ENCODE measurements at places on chromosomes 13 and 19. TPM values are rescaled to one million over a fixed set of nuclear protein-coding genes. Genes with fewer than 3 reads are reported as not detected.

DNA sequence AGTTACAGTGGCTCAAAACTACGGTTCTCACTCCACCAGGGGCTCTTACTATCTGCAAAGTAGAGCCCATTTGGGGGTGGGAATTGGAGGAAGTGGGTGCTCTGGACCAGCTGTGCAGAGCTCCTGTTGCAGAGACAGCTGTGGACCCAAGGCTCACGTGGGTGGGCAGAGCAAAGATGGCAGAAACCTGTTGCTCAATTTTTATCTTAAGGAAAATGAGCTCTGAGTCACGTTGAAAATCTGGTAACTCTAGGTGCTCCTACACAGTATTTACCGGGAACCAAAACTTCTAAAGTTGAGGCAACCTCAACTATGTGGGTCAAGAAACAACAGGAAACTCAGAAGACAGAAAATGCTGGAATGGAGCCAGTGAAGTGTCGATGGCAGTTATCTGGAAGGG is 30.2 kb upstream of the SLC15A1 start:
- no peaks in the 10 kb centered on the region for H3K36me3 ChIP-seq
- no peaks in the 10 kb centered on the region for H3K4me1 ChIP-seq

DNA sequence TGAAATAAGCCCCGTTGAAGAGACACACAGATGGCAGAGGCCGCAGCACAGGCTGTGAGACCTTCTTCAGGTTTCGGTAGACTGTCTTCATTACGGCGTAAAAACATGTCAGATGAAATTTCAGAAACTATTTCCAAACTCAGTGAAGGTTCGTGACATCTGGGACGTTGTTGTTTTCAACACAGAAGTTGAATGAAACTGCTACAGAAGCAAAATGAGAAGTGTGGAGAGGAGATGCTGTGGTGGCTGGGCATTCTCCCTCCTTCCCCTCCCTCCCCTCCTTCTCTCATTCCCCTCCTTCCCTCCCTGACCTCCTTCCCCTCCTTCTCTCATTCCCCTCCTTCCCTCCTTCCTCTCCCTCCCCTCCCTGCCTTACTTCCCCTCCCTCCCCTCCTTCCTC is 113.6 kb downstream of the ATP11A start:
- no peak for DNase-seq
- no peaks in the 10 kb centered on the region for H3K4me1 ChIP-seq
- H3K27ac ChIP-seq = peak overlapping the region; percentile 38
- H3K36me3 ChIP-seq = no peaks in the 10 kb centered on the region
- H3K4me3 ChIP-seq = no peak overlapping the region

MAP4K1 gene
- polyA plus RNA-seq = 4.6 TPM

- H3K36me3 ChIP-seq = peaks cover 37% of the 10 kb centered on the region
- no peak overlapping the region for H3K4me3 ChIP-seq
- H3K27me3 ChIP-seq = no peaks in the 10 kb centered on the region
- H3K27ac ChIP-seq = no peak overlapping the region
Observed at GRCh38 chr19:33096005-33096404, 15.0 kb downstream of the GPATCH1 start.

DNA sequence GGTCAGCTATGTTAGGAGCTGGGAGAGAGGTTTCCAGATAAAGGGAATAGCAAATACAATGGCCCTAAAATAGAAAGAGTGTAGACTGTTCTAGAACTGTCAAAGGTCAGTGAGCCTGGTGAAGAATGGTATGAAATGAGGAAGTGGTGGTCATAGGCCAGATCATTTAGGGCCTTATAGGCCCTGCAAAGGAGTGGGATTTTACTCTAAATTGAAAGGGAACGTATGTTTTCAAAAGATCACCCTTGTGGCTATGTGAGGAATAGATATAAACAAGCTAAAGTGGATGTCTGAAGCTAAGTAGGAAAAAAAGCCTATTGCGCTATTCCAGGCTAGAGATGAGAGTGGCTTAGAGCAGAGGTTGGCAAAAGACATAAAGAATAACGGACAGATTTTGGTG is 70.7 kb upstream of the TDRD3 start:
- H3K27ac ChIP-seq = no peak overlapping the region
- H3K27me3 ChIP-seq = no peaks in the 10 kb centered on the region
- peaks cover 14% of the 10 kb centered on the region for H3K4me1 ChIP-seq
- H3K4me3 ChIP-seq = no peak overlapping the region

KANK3 gene
- 0.72 TPM for polyA plus RNA-seq

IL4I1 gene
- polyA plus RNA-seq = not detected

GRCh38 chr13:41107584-41108014 is 25.0 kb downstream of the KBTBD6 start:
- no peaks in the 10 kb centered on the region for H3K4me1 ChIP-seq
- no peaks in the 10 kb centered on the region for H3K27me3 ChIP-seq
- no peaks in the 10 kb centered on the region for H3K36me3 ChIP-seq
- no peak overlapping the region for H3K4me3 ChIP-seq

GRCh38 chr13:28505543-28506135 is 10.7 kb upstream of the FLT1 start:
- H3K4me1 ChIP-seq = no peaks in the 10 kb centered on the region
- H3K27me3 ChIP-seq = no peaks in the 10 kb centered on the region
- H3K36me3 ChIP-seq = no peaks in the 10 kb centered on the region
- DNase-seq = no peak
- no peak overlapping the region for H3K4me3 ChIP-seq
- no peak overlapping the region for H3K27ac ChIP-seq

FCGBP gene
- not detected for polyA plus RNA-seq

DNA sequence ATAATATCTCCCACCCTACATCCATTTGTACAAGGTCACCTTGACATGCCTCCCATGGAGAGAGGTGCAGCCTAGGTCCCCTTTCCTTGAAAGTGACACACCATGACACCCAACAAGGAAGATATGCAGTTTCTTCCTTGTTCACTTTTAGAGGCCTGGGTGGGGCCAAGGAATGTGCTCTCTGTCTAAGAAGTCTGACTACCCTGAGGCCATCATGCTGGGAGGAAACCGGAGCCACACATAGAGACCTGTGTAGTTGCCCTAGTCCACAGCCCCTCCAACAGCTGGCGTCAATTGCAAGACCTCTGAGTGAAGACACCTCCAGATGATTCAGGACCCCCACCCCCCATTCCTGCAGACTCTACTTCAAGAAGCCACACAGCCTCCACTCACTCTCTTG is 11.0 kb downstream of the SYDE1 start:
- no peak for DNase-seq
- no peak overlapping the region for H3K4me3 ChIP-seq
- no peaks in the 10 kb centered on the region for H3K4me1 ChIP-seq
- peaks cover 52% of the 10 kb centered on the region for H3K36me3 ChIP-seq
- no peaks in the 10 kb centered on the region for H3K27me3 ChIP-seq

GRCh38 chr19:54383330-54383729 is 18.6 kb upstream of the LAIR1 start:
- DNase-seq = no peak
- H3K36me3 ChIP-seq = no peaks in the 10 kb centered on the region
- H3K4me1 ChIP-seq = no peaks in the 10 kb centered on the region
- no peak overlapping the region for H3K27ac ChIP-seq

FREM2 gene
- polyA plus RNA-seq = 6.1 TPM

- no peak overlapping the region for H3K27ac ChIP-seq
- DNase-seq = no peak
- H3K4me3 ChIP-seq = no peak overlapping the region
- no peaks in the 10 kb centered on the region for H3K27me3 ChIP-seq
Observed at GRCh38 chr13:109656206-109656605, 130.2 kb downstream of the IRS2 start.

GRCh38 chr19:50741179-50741933 is 18.2 kb downstream of the CLEC11A start:
- no peaks in the 10 kb centered on the region for H3K27me3 ChIP-seq
- no peak for DNase-seq
- no peaks in the 10 kb centered on the region for H3K36me3 ChIP-seq
- no peak overlapping the region for H3K4me3 ChIP-seq
- no peaks in the 10 kb centered on the region for H3K4me1 ChIP-seq
- H3K27ac ChIP-seq = no peak overlapping the region

DNA sequence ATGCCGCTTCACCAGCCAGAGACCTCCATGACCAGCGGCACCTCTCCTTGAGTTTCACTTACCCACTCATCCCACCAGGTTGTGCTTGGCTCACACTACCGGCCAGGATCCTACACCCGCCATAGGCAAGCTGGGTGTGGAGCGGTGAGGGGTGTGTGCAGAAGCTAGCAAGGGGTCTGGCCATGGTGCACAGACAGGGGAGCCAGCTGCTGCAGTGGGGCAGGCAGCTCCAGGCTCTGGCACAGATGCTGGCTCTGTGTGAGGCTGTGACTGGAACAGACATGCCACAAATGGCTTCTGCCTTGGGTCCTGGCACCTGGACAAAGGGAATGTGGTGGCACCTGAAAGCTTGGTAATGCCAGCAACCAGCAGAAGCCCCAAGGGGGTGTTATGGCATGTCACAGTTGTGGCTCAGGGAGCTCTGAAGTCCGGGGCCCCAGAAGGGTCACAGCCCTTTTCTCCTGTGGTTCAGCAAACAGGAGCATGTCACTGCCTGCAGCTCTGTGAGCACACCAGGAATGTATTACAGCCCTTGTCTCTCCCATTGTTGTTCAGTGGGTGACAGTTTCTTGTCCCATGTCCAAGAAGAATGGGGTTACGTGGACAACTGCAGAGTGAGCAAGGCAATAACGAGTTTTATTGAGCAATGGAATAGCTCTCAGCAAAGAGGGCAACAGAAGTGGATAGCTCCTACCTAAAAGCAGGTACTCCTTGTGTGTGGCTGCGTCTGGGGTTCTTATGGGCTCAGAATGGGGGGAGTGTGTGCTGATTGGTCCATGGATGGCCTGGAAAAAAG is 2791.0 kb upstream of the PCDH20 start:
- H3K36me3 ChIP-seq = no peaks in the 10 kb centered on the region
- no peaks in the 10 kb centered on the region for H3K27me3 ChIP-seq
- no peaks in the 10 kb centered on the region for H3K4me1 ChIP-seq
- DNase-seq = no peak
- H3K27ac ChIP-seq = no peak overlapping the region

- no peak for DNase-seq
- H3K4me3 ChIP-seq = no peak overlapping the region
- H3K27me3 ChIP-seq = no peaks in the 10 kb centered on the region
- no peaks in the 10 kb centered on the region for H3K36me3 ChIP-seq
Observed at GRCh38 chr13:84653915-84654534, 771.8 kb upstream of the SLITRK1 start.

DNA sequence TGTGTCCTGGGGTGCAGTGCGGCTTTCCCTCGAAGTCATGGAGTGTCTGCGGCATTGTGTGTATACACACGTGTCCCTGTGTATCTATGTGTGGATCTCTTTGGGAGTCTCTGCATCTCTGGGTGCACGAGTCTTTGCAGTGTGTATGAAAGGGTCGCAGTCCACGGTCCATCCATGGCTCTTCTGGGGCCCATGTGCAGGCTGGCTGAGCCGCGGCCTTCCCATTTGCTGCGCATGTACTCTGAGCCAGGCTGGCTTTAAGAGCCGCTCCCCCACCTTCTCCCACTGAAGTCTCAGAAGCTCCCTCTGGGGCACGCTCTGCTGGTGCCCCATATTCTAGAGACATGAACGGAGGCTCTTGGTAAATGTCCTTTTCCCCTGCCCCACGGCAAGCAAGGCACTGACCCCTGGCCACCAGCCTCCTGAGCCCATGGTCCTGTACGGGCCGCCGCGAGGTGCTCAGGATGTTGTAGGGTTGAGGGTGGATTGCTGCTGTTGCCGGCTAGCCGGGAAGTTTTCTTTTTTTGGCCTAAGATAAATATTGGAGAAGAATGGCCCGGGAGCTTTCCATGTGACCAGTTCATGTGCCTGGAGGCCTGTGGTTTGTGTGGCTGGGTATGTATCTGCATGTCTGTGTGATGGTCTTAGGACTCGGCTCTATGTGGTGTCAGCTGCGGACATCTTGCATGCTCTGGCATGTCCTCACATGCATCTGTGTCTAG is 31.9 kb downstream of the PAK4 start:
- no peaks in the 10 kb centered on the region for H3K36me3 ChIP-seq
- peaks cover 17% of the 10 kb centered on the region for H3K4me1 ChIP-seq
- H3K4me3 ChIP-seq = no peak overlapping the region
- DNase-seq = no peak

PROZ gene
- 0.42 TPM for polyA plus RNA-seq

ZSWIM9 gene
- 2.0 TPM for polyA plus RNA-seq

GRCh38 chr19:20259615-20260014 is 92.6 kb downstream of the ZNF486 start:
- no peaks in the 10 kb centered on the region for H3K4me1 ChIP-seq
- H3K27me3 ChIP-seq = no peaks in the 10 kb centered on the region
- no peak overlapping the region for H3K27ac ChIP-seq
- H3K36me3 ChIP-seq = no peaks in the 10 kb centered on the region
- no peak for DNase-seq
- no peak overlapping the region for H3K4me3 ChIP-seq

- H3K4me1 ChIP-seq = peaks cover 5% of the 10 kb centered on the region
- H3K27ac ChIP-seq = no peak overlapping the region
- DNase-seq = no peak
Observed at GRCh38 chr19:17567940-17568339, 12.5 kb downstream of the COLGALT1 start.

GRCh38 chr19:43408043-43408442 is 6.6 kb upstream of the TEX101 start:
- H3K27me3 ChIP-seq = no peaks in the 10 kb centered on the region
- H3K27ac ChIP-seq = no peak overlapping the region
- no peaks in the 10 kb centered on the region for H3K4me1 ChIP-seq
- H3K4me3 ChIP-seq = no peak overlapping the region
- no peak for DNase-seq
- no peaks in the 10 kb centered on the region for H3K36me3 ChIP-seq

DNA sequence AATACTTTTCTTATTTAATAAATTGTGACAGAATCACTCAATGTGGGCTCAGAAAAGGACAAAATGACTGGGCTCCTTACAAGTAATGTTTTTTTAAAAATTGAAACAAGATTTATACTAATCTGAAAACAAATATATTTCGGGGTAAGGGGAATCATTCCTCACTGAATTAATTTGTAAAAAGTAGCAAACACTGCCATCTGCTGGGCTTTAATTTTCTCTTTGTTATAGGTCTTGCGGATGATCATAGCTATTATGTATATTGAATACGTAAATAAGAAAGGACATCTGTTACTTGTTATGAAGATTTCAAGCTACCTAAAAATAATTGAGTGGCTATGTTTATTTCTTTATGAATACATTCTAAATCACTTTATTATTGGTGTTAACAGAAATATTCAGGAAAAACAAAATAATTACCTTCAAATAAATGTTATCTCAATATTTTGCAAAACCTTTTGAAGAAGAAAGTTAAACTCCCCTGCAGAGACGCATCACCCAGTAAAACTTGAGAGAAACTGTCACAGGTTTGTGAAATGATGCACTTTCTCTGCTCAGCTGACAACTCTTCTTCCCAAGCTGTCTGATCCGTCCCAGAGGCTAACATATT is 17.8 kb upstream of the ENOX1 start:
- no peak overlapping the region for H3K4me3 ChIP-seq
- H3K27me3 ChIP-seq = no peaks in the 10 kb centered on the region
- peaks cover 4% of the 10 kb centered on the region for H3K4me1 ChIP-seq
- H3K27ac ChIP-seq = no peak overlapping the region
- H3K36me3 ChIP-seq = no peaks in the 10 kb centered on the region

DNA sequence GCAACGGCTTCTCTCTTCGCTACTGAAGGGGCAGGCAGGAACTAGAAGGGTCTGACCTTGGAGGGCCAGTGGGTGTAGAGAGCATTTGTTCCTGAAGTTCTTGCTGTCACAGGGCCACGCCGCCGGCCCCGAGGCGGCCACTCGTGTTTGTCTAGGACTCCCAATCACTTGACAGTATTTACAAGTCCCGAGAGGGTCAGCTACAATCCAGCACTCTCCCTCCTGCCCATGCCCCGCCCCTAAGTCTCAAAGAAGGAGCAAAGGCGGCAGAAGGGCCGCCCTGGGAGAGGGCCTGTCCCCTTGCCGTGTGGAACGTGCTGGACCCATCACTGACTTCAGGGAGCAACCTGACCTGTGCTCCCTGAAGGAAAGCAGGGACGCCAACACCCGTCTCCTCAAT is 118.5 kb downstream of the STK24 start:
- H3K4me1 ChIP-seq = no peaks in the 10 kb centered on the region
- H3K27ac ChIP-seq = peak overlapping the region; percentile 18
- H3K36me3 ChIP-seq = peaks cover 20% of the 10 kb centered on the region
- DNase-seq = no peak
- H3K27me3 ChIP-seq = no peaks in the 10 kb centered on the region

CNN1 gene
- 219 TPM for polyA plus RNA-seq

LIM2 gene
- polyA plus RNA-seq = not detected
